ENCODE measurements at places on chromosomes 1 and 21.

DNA sequence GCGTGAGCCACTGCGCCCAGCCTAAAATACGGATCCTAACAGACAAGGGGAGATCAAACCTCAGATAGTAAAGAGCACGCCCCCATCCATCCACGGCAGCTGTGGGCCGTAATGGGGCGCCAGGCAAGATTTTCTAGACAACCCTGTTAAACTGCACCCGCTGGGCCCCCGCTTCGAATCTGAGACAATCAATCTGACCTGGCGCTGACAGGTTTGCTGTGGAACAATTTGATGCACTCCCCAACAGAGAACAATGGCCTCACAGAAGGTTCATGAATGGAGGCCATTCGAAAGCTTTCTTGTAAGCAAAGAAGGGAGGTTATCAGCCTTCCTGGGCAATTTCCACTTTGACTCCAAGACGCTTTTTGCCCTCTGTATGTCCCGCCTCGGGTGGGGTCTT is 30.5 kb downstream of the CLSTN1 start:
- no peak for DNase-seq

DNA sequence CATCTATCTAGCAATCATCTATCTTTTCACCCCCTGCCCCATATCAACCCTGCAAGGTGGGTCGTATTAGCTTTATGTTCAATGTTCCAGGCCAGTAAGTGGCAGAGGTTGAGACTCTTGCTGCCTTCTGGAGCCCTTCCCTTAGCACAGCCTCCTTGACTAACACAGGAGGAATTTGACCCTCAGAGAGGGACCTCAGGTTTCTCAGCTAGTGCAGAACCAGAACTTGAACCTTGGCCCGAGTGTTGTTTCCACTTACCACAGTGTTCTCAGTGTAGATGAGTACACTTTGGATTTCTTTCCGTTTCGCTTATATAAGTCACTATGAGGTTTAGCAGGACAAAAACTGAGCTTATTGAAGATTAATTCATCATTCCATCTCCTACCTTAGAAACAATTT is 11.1 kb upstream of the ATF3 start:
- no peak for DNase-seq

DNA sequence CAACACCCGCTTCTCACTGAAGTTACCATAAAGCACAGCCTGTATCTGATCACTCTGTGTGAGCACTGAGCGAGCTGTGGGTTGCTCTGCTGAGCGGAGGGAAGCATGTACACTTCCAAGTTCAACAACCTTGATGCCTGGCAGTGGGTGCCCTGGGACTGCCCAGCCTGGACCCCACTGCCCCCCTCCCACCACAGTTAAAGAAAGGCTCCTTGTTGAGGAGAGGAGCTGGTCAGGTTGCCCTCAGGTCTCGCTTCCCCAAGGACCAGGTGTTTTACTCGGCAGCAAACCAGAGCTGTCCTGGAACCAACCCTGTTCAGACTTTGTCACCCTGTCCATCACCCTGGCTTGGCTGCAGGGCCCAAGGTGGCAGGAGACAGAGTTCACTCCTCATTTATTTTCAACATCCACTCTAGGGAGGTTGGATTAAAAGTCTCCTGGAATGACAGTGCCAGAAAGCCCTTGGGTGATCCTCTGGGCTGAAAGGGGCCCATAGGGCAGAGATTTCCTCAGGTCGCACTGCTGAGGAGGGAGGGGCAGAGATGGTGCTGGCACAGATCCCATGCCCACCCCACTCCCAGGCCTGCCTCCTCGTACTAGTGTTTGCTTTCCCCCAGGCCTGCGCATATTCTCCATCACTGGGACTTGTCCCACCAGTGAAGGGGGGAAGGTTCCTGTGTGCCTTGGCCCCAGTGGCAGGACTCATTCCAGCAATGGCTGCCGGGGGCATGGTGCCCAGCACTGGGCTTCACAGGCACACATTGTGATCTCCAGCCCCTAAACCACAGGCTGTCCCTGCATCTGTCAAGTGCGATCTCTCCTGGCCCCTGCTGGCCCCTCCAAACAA is 101.7 kb downstream of the TRABD2B start:
- DNase-seq, result no peak

- DNase-seq, result no peak
Measured at GRCh38 chr1:231847612-231848397, 221.2 kb downstream of the DISC1 start.
